Activated CD4-positive, alpha-beta memory T cell treated with anti-CD3 and anti-CD28 coated beads for 36 hours (primary cell): ENCODE measurements at places on chromosomes 4 and X. TPM values are rescaled to one million over a fixed set of nuclear protein-coding genes. Genes with fewer than 3 reads are reported as not detected.

DNA sequence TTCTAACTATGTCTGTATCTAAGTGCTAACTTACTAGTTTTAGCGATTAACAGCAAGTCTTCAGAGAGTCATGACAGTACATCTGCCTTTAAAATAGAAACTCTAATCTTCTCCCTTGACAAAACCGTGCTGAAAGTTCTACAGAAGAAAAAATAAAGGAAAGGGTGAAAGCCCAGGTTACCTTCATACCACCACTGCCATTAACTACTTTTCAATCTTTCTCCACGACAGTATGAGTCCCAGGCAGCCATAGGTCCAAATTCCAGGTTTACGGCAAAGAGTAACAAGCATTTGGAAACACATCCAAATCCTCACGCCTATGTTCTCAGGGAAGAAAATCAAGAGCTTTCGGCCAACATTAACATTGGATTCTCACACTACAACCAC is 12.4 kb upstream of the ZCCHC13 start:
- H3K4me3 ChIP-seq, result peak overlapping the region; percentile 96
- H3K27ac ChIP-seq, result peak overlapping the region; percentile 99
- no peak for DNase-seq
- peaks cover 13% of the 10 kb centered on the region for H3K36me3 ChIP-seq

Gene WDR17
- 1.1 TPM for total RNA-seq

Gene HHIP
- total RNA-seq, result not detected

DNA sequence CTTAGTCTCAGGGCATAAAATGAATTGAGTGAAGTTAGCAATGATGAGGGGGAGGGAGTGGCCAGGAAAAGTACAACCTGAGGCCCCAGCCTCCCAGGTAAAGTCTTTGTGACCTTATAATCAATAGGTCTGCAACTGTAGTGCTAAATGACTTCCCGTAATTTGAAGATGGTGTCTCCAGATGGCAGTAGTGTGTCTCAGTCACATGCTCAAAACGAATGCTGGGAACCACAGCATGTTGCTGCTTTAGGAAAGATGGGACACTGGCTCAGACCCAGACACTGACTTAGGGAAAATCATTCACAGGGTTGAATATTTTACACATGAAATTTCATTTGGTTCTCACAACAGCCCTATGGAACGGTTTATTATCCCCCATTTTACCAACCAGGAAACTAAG is 10.3 kb downstream of the SRPX2 start:
- no peak overlapping the region for H3K27ac ChIP-seq
- H3K4me3 ChIP-seq, result no peak overlapping the region

DNA sequence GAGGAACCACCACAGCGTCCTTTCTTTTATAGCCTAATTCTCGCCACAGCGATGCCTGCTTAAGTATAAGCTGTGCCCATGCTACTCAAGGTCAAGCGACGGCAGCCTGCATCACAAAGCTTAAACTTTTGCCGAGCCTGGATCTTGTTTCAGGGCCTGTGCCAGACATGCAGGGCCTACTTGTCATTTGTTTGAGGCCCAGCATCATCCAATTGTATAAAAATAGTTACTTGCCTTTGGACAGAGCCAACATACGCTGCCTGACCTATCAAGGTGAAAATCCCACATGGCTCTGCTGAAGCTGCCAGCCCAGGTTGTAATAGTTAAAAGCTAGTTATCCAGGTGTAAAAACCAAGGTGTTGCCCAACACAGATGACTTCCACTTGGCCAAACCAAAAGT is 107.1 kb downstream of the TMEM131L start:
- H3K27ac ChIP-seq, result peak overlapping the region; percentile 35
- H3K27me3 ChIP-seq, result no peaks in the 10 kb centered on the region
- DNase-seq, result no peak
- peaks cover 61% of the 10 kb centered on the region for H3K4me1 ChIP-seq
- H3K4me3 ChIP-seq, result no peak overlapping the region
- peaks cover 5% of the 10 kb centered on the region for H3K36me3 ChIP-seq

DNA sequence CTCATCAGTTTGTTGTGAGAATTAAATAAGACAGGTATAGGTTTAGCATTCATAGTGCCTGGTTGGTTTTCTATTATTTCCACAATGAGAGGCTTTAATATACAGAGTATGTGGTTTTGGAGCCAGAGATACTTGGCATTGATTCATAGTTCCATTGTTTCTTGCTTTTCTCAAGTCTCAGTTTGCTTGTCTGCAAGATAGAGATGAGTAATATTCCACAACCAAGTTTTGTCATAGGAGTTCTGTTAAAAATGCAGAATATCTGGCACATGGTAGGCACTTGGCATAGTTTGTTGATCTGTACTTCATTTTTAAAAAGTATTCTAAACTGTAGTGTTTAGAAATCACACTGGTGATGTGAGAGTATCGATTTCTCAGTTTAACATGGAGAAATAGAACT is 37.5 kb upstream of the EDA2R start:
- peaks cover 2% of the 10 kb centered on the region for H3K4me1 ChIP-seq
- H3K4me3 ChIP-seq, result no peak overlapping the region
- no peaks in the 10 kb centered on the region for H3K27me3 ChIP-seq
- no peaks in the 10 kb centered on the region for H3K36me3 ChIP-seq
- DNase-seq, result no peak

DNA sequence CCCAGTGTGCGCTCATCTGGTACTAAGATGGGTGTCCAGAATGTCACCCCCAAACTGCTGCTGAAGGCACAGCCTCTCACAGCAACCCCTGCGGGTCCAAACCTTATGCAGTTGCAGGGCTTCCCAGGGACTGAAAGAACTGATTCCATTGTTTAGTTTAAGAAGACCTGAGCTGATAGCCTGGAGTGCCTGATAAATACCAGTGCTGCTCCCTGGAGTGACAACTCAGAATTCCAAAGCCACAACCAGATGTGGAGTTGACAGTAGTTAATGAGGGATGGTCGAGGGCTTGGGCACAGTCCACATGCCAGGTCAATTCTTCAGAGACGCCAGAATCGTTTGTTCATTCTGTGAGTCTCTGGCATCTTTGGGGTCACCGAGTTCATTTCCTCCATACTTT is 71.2 kb downstream of the LNX1 start:
- H3K36me3 ChIP-seq, result no peaks in the 10 kb centered on the region
- no peak overlapping the region for H3K4me3 ChIP-seq
- no peak for DNase-seq
- peaks cover 12% of the 10 kb centered on the region for H3K27me3 ChIP-seq
- no peak overlapping the region for H3K27ac ChIP-seq

Gene RRH
- total RNA-seq, result 0.19 TPM

GRCh38 chr4:3780347-3781171 is 14.4 kb downstream of the ADRA2C start:
- no peak overlapping the region for H3K27ac ChIP-seq
- no peaks in the 10 kb centered on the region for H3K4me1 ChIP-seq
- no peaks in the 10 kb centered on the region for H3K36me3 ChIP-seq
- no peak for DNase-seq
- H3K4me3 ChIP-seq, result no peak overlapping the region

Gene MAGIX
- total RNA-seq, result 1.0 TPM

GRCh38 chr4:8348071-8348470 is 78.5 kb downstream of the HTRA3 start:
- no peak for DNase-seq
- no peak overlapping the region for H3K27ac ChIP-seq

GRCh38 chr4:142824368-142824767 is 21.7 kb downstream of the INPP4B start:
- H3K4me3 ChIP-seq, result no peak overlapping the region
- no peak overlapping the region for H3K27ac ChIP-seq
- DNase-seq, result no peak
- peaks cover 8% of the 10 kb centered on the region for H3K36me3 ChIP-seq

- no peaks in the 10 kb centered on the region for H3K27me3 ChIP-seq
- no peak for DNase-seq
- H3K27ac ChIP-seq, result no peak overlapping the region
- H3K4me1 ChIP-seq, result no peaks in the 10 kb centered on the region
These were observed 88.9 kb upstream of the MSX1 start for GRCh38 chr4:4770610-4771009.

DNA sequence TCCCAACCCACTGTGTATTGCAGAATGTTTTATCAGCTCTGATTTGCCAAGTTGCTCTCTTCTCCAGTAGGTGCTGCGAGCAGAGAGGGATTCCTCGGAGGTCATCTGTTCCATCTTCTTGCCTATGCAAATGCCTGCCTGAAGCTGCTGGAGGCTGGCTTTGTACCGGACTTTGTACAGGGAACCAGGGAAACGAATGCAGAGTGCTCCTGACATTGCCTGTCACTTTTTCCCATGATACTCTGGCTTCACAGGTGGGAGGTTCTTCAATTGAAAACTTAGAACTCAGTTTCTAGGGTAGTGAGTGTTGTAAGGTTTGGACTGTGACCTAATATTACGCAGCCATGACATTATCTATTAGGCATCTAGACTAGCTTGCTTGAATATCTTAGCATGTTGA is 24.9 kb downstream of the AR start:
- no peak overlapping the region for H3K4me3 ChIP-seq
- H3K36me3 ChIP-seq, result no peaks in the 10 kb centered on the region
- no peak for DNase-seq
- no peaks in the 10 kb centered on the region for H3K27me3 ChIP-seq
- H3K27ac ChIP-seq, result no peak overlapping the region
- no peaks in the 10 kb centered on the region for H3K4me1 ChIP-seq

Gene CHIC1
- total RNA-seq, result 3.6 TPM

Gene CWH43
- total RNA-seq, result not detected

DNA sequence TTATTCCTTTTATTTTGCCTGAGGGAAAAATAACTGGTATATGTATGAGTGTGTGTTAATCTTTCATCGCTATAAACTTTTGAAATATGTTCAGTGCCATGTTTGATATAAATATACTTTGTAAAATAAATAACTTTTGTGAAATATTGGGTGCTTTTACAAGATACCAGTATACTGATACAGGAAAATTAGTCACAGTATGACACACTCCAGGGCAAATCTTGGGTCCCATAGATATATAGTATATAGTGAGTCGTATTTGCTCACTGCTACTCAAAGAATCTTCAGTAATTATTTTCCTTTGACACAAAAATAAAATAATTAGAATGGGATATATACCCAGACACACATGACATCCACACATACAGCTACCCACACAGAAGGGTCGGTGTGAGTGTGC is 472.3 kb downstream of the GRID2 start:
- no peak overlapping the region for H3K27ac ChIP-seq
- H3K4me1 ChIP-seq, result no peaks in the 10 kb centered on the region
- H3K36me3 ChIP-seq, result no peaks in the 10 kb centered on the region
- DNase-seq, result no peak

Gene BCAP31
- total RNA-seq, result 119 TPM

DNA sequence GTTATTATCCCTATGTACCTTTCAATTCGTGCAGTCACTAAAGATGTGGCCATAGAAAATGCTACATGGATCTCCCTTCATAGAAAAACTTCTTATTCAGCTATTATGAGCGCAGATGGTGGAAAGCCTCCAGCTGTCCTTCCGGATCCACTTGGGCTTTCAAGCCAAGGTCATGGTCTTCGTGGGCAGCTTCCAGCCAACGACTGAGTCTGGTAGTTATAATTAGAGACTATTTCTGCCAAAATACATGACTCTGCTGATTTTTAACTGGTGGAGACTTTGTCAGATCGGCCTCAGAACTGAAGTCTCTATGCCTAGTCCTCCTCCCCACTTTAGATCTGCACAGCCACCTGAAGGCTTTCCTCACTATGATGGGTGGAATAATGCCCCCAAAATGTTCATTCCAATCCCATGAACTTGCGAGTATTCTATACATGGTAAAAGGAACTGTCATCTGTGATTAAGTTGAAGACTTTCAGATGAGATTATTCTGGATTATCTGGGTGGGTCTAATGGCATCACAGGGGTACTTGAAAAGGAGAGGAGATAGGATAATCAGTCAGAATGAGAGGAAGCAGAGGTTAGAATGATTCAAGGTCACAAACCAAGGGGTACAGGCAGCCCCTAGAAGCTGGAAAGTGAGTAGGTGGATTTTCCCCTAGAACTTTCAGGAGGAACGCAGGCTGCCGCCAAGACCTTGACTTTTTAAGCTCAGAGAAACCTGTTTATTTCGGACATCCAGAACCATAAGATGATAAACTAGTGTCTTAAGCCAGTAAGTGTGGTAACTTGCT is 171.1 kb upstream of the CXCL13 start:
- H3K27ac ChIP-seq, result no peak overlapping the region
- no peaks in the 10 kb centered on the region for H3K27me3 ChIP-seq
- DNase-seq, result no peak
- H3K36me3 ChIP-seq, result no peaks in the 10 kb centered on the region
- peaks cover 14% of the 10 kb centered on the region for H3K4me1 ChIP-seq
- no peak overlapping the region for H3K4me3 ChIP-seq

DNA sequence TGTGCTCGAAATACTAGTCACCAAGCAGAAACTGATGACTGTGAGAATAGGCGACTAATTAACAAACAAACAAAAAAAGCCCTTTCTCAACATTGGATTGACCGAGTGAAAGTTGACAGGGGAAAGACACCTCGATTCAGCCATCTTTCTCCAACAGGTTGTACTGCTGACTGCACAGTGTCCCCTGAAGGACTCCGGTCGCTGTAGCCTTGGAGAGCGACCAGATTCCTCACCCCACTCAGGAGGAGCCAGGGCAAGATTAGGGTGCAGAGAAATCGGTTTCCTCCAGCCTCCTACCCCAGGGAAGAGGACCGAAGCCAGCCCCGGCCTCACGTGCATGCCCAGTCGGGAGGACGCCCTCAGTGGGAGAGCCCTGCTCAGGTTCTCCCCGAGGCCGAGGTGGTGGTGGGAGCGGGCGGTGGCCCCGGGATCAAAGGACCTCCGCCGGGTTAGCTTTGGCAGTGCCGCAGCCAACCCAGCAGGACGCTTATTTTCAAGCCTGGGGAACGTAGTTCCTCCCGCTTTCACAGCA is 1.1 kb upstream of the RAP1GDS1 start:
- peak overlapping the region; percentile 95 for H3K4me3 ChIP-seq
- DNase-seq, result no peak
- H3K36me3 ChIP-seq, result peaks cover 2% of the 10 kb centered on the region
- H3K4me1 ChIP-seq, result peaks cover 37% of the 10 kb centered on the region
- peak overlapping the region; percentile 97 for H3K27ac ChIP-seq

GRCh38 chr4:8013976-8014726 is 74.5 kb upstream of the AFAP1 start:
- no peak overlapping the region for H3K27ac ChIP-seq
- no peaks in the 10 kb centered on the region for H3K36me3 ChIP-seq
- peaks cover 1% of the 10 kb centered on the region for H3K27me3 ChIP-seq
- H3K4me1 ChIP-seq, result no peaks in the 10 kb centered on the region
- no peak overlapping the region for H3K4me3 ChIP-seq

- H3K27ac ChIP-seq, result no peak overlapping the region
- DNase-seq, result no peak
- no peaks in the 10 kb centered on the region for H3K36me3 ChIP-seq
- H3K4me3 ChIP-seq, result peak overlapping the region; percentile 52
These were observed 13.8 kb downstream of the BCOR start for GRCh38 chrX:40083979-40084359.

DNA sequence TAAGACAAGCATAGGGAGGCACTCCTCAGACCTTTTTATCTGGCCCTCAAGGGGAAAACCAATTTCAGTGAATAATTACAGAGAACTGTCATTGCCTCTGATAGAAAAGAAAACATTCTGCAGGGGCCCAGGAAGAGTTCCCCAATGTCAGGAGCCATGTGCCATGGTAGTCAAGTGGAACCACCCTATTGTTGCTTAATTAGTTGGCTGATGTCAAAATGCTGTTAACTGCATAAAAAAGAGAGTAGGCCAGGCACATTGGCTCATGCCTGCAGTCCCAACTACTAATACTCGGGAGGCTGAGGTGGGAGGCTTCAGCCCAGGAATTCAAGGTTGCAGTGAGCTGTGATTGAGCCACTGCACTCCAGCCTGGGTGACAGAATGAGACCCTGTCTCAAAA is 28.6 kb upstream of the OGT start:
- no peak for DNase-seq
- H3K4me1 ChIP-seq, result no peaks in the 10 kb centered on the region
- no peaks in the 10 kb centered on the region for H3K27me3 ChIP-seq
- no peak overlapping the region for H3K27ac ChIP-seq
